HTR-8/SVneo (cell line): ENCODE measurements at places on chromosomes 7 and 10.
A peak's percentile ranks its signal among the peaks of the same experiment; 100 is the strongest.

DNA sequence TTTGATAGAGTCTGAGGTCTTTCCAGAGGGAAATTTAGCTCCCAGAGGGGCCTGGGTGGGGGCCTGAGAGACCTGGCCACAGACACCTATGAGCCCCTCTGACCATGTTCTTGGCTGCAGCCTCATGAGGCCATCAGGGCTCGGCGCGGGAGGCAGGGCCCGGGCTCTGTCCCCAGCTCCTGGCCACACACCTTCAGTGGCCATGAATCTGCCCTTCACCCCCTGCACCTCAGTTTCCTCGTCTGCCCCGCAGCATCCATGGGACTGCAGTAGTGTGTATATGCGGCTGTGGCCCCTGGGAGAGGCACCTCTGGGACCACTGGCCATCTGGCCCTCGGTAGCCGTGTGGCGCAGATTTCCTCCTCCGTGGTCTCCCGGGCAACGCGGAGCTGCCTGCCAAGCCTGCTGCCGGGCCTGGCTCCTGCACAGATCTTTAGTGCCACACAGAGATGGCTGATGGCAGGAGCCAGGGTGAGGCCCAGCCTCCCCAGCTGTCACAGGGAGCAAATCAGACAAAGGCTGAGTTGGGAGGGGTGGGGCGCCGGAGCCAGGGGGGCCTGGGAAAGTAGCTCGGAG lies 23.6 kb upstream of the ADCYAP1R1 start:
- DNase-seq, result no peak

GRCh38 chr7:81074406-81074805 lies 155.6 kb upstream of the SEMA3C start:
- DNase-seq, result no peak

GRCh38 chr10:129962872-129963640 lies 1.0 kb downstream of the EBF3 start:
- peak; percentile 18 for DNase-seq

DNA sequence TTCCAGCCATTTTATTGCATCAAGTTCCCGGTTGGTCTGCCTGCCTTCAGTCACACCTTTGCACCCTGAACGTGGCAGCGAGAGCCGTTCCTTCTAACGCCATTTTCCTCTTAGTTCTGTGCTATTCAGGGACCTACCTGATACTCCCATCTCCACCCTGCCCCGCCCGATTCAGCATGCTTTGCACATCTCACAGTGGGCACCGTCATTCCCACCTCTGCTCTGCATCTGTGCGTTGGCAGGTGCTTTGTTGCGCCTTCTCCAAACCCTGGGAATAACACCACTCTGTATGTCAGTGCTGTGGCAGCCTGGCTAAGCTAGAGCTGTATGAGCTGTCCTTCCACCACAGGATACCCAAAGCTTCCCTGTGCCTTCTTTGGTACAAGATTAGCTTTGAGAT lies 96.8 kb downstream of the ACTR3B start:
- DNase-seq, result no peak

DNA sequence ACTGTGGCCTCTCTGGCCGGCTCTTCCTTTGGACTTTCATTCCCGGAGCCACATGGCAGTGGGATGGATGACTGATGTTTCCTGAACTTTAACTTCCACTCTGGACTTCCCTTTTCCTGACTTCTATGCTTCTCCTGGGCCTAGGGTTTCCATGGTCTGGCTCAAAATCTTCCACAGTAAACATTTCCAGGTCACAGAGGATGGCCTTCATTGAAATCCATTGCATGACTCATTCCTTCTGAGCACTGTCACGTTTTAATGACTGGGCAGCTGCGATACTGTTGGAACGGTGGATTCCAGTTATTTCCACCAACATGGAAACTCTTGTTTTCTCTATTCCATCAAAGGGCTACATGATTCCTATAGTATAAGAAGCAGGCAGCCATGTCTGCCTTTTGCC lies 24.4 kb upstream of the ZNF273 start:
- no peak for DNase-seq
